ENCODE measurements at places on chromosomes 7 and 10.

DNA sequence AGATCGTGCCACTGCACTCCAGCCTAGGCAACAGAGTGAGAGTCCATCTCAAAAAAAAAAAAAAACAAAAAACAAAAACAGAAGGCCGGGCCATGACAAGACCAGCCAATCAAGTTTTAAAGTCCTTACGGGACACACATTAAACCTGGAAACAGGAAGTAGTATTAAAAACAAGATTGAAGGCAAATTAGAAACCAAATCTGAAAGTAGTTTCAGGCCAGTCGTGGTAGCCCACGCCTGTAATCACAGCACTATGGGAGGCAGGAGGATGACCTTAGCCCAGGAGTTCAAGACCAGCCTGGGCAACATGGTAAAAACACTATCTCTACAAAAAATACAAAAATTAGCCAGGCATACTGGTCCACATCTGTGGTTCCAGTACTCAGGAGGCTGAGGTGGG, 18.1 kb downstream of the PSAP start:
- H3K4me1 ChIP-seq, result peaks cover 39% of the 10 kb centered on the region
- H3K27me3 ChIP-seq, result no peaks in the 10 kb centered on the region
- H3K4me3 ChIP-seq, result no peak overlapping the region
- H3K36me3 ChIP-seq, result peaks cover 46% of the 10 kb centered on the region
- DNase-seq, result no peak

GRCh38 chr7:155746188-155746587, 66.1 kb downstream of the SHH start:
- H3K4me1 ChIP-seq, result no peaks in the 10 kb centered on the region
- H3K27ac ChIP-seq, result no peak overlapping the region
- peaks cover 62% of the 10 kb centered on the region for H3K36me3 ChIP-seq
- no peak for DNase-seq

DNA sequence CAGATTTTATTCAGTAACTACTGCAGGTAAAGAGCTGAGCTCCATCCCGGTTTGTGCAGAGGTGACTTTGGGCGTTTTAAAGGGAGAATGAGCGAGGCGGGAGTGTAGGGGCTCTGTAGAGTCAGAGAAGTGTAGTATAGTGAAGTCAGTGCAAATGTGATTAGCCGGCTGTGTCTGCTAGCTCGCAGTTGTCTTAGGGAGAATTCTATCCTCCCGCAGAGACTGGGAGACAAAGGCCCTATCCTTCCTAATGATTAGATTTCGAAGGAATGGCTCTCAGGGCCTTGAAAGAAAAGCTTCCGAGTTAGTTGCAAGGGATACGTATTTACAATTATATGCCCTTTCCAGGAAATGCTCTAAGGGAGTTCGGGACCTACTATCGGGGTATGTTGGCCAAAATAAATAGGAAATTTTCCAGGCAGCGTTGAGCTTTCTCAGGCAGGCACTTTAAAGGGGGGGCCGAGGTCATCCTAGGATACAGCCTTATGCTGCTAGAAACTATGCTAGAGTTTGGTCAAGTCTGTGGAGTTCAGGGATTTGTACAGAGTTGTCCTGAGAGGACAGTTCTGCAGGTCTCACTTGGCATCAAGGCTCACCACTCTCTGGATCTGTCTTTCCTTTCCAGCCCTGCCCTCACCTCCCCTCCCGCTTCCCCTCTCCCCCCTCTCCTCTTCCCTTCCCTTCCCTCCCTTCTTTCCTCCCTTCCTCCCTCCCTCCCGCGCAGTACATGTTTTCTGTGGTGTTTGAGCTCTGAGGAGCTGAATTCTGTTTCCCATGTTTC, 825 bp downstream of the MRPL32 start:
- peaks cover 20% of the 10 kb centered on the region for H3K36me3 ChIP-seq
- H3K4me1 ChIP-seq, result peaks cover 16% of the 10 kb centered on the region
- H3K4me3 ChIP-seq, result peak overlapping the region; percentile 88
- H3K27ac ChIP-seq, result no peak overlapping the region
- H3K27me3 ChIP-seq, result no peaks in the 10 kb centered on the region

GRCh38 chr7:89027781-89028180, 232.2 kb upstream of the TEX47 start:
- no peak for DNase-seq
- H3K4me3 ChIP-seq, result no peak overlapping the region
- H3K27ac ChIP-seq, result no peak overlapping the region
- no peaks in the 10 kb centered on the region for H3K4me1 ChIP-seq

DNA sequence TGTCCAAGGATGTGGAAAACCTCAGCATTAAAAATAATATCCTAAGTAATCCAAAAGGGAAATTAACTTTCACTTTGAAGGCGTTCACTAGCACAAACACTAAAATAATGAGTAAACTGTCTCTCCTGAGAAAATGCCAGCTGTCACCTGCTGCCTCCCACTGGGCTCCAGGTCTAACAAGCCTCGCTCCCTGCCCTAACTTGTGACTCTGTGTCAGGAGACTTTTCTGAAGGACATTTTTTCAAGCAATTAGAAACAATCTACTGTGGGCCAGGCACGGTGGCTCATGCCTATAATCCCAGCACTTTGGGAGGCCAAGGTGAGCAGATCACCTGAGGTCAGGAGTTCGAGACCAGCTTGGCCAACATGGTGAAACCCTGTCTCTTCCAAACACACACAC, 72.8 kb upstream of the GLCCI1 start:
- no peak overlapping the region for H3K4me3 ChIP-seq
- H3K36me3 ChIP-seq, result no peaks in the 10 kb centered on the region
- no peaks in the 10 kb centered on the region for H3K27me3 ChIP-seq
- no peaks in the 10 kb centered on the region for H3K4me1 ChIP-seq
- no peak overlapping the region for H3K27ac ChIP-seq

DNA sequence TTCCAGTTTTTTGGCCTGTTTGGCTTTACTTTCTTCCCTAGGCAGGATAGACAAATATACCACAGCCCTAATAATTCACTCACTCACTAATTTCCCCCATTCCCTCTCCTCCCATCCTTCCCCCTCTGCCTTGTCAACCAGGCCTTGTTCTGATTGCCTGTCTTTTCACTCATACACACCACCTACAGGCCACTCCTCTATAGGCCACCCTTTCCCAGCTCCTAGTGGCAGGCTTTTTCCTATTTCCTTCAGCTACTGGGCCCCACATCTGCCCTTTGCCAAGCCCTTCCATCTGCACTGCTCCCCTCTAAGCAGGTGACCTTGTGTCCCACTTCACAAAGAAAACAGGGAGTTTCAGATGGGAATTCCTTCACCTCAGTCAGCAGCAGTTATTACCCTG, 59.8 kb upstream of the MSRB2 start:
- H3K36me3 ChIP-seq, result no peaks in the 10 kb centered on the region
- H3K4me3 ChIP-seq, result no peak overlapping the region
- H3K4me1 ChIP-seq, result no peaks in the 10 kb centered on the region
- H3K27ac ChIP-seq, result no peak overlapping the region
